ENCODE measurements at places on chromosomes 7 and 10.

- peak; percentile 75 for DNase-seq
Observed at GRCh38 chr7:128841921-128842673, 11.9 kb downstream of the FLNC start.

DNA sequence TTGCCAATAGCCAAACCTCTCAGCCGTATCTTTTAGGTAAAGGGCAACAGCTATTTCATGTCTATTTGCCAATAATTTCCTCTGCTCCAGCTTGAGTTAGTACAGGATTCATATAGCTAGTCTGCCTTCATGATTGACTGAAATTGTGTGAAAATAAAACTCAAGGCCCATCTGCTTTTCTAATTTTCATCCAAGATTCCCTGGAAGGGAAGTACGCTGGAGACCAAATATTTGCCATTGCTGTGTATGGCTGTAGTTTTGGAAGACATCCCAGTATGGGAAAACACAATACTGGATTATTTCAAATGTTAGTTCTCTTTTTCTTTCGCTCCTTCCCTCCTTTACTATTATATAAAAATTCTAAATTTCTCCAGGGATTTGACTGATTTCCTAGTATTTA, 652.4 kb downstream of the CNTNAP2 start:
- no peak for DNase-seq

DNA sequence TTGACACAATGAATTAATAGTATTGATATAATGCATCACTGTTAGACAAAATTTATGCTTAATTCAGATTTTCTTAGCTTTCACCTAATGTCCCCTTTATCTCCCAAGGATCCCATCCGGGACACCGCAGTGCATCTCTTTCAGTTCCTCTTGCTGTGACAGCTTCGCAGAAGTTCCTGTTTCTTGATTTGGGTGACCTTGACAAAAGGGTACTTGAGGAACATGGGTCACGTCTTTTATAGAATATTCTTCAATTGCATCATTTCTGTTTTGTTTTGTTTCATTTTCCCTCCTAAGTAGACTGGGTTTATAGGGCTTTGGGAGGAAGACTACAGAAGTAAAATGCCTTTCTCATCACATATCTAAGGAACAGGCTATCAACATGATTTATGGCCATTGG, 453.2 kb downstream of the DPP6 start:
- no peak for DNase-seq

DNA sequence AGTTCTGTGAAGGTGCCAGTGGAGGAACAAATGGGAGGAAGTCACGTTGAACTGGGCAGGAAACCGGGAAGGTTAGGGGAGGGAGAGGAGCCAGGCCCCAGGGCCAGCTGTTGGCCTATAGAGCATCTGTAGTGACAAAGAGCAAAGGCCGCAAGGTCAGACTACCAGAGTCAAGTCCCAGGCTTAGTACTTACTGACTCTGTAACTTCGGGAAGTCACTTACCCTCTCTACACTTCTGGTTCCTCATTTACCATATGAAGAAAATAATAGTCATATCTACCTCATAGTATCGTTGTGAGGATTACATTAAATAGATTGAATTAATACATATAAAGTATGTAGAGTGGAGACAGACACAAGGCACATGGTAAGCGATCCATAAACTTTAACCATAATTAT, 101.8 kb upstream of the FZD1 start:
- no peak for DNase-seq

GRCh38 chr10:3871424-3871996, 86.5 kb upstream of the KLF6 start:
- DNase-seq = no peak

DNA sequence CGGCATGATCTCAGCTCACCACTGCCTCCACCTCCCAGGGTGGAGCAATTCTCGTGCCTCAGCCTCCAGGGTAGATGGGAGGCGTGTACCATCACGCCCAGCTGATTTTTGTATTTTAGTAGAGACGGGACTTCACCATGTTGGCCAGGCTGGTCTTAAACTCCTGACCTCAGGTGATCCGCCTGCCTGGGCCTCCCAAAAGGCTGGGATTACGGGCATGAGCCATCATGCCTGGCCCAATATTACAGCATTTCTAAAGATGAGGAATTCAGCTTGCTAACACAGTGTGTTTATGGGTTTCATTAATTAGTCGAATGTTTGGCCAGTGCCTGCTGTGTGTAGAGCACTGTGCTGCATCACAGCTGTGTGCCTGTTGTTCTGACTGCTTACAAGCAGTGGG, 3.7 kb downstream of the WDR37 start:
- DNase-seq = no peak

GRCh38 chr10:84224411-84225028, 824 bp downstream of the LRIT2 start:
- no peak for DNase-seq

GRCh38 chr10:62926407-62926806, 110.2 kb upstream of the EGR2 start:
- no peak for DNase-seq

DNA sequence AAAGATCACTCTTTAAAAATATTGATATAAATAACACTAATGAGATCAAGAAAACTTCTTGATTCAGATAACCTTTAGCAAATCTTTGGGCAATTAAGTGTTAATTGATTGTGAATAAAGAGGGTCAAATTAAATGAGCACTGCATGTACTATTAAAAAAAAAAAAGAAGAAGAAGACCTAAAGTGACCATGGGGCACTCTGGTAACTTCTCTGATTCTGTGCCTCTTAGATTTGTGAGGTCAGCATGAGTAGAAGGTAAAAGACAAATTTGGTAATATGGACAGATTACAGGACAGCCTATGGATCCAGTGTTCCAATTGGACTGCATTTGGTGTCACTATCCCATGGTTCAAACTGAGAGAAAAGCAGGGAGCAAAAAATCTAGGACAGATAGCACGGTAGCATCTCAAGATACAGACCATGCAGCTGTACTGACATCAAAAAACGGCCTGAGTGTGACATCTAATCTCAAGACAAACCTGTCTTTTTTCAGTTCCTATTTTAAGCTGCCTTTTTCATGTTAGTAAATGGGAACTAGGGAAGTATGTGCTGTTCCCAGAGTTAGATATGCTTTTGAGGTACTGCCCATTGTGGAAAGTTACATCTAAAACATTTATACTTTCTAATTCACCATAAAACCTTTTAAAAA, 128.0 kb downstream of the KCND2 start:
- no peak for DNase-seq

- DNase-seq = peak; percentile 62
Observed at GRCh38 chr7:141585592-141586510, 34.6 kb downstream of the AGK start.

DNA sequence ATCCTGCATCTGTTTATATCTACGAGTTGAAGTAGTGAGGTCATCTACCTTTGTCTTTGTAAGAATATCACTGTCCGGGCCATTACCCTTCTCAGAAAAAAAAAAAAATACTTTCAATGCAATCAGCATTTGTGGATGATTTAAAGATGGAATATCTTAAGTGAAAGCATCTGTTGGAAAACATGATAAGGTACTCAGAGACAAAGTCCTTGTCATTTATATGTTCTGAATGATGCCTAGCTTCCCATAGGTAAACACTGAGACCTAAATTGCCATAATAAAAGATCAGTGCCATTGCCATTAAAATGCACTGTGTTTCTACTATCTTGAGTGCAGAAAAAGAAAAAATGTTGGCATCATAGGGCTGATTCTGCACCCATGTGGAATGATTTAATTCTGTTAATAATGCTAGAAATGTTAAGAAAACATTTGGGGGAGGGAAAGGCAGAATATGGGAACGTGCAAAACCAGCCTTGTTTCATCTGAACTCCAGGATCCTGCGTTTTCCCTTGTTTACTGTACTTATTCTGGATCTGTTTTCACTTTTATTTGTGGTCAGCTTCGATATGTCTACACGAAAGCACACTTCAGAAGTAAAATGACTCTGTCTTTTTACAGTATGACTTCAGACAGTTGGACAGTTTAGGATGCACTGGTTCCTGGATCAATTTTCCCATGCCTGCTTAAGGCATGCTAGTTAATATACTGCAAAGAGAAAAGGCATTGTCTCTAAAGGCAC, 669.8 kb downstream of the SUGCT start:
- DNase-seq = no peak

All from activated CD4-positive, alpha-beta memory T cell treated with anti-CD3 and anti-CD28 coated beads for 36 hours (primary cell).